PC-9 (cell line): ENCODE measurements at places on chromosomes 16 and 17.
A peak's percentile ranks its signal among the peaks of the same experiment; 100 is the strongest.

GRCh38 chr16:69166946-69167930 is 19.7 kb upstream of the SNTB2 start:
- no peak for DNase-seq

DNA sequence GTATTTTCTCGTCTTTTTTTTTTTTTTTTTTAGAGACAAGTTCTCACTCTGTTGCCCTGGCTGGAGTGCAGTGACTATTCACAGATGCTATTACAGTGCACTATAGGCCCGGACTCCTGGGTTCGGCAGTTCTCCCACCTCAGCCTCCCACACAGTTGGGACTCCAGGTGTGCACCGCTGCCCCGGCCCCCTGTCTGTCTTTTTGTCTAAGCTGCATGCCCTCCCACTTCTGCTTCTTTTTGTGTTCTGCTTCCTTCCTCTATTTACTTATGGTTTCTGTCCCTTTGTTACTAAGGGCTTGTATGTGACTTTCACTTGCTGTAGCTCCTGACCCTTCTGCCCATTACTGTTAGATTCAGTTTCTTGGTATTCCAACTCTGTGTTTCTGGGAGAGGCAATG is 20.5 kb downstream of the SLC7A6 start:
- DNase-seq, result no peak

DNA sequence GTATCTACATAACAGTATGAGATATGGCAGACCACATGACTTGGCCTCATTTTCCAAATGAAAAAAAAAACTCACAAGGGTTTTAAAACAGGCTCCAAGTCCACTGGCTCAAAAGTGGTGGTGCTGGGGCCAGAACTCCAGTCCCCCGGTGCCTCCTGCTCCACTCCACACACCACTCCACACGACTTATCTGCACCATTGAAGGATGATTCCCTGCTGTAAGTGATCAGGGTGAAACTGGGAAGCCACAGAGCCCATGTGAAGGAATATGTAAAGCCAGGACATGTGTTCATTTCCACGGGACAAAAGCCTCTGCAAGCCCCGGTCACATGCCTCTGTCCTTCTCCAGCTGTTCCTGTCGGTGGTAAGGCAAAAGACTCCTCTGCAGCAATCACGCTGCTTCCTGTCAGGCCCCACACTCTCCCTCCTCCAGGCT is 97.2 kb downstream of the ZNF18 start:
- DNase-seq, result no peak

GRCh38 chr16:28139530-28139929 is 72.2 kb downstream of the XPO6 start:
- DNase-seq, result no peak

DNA sequence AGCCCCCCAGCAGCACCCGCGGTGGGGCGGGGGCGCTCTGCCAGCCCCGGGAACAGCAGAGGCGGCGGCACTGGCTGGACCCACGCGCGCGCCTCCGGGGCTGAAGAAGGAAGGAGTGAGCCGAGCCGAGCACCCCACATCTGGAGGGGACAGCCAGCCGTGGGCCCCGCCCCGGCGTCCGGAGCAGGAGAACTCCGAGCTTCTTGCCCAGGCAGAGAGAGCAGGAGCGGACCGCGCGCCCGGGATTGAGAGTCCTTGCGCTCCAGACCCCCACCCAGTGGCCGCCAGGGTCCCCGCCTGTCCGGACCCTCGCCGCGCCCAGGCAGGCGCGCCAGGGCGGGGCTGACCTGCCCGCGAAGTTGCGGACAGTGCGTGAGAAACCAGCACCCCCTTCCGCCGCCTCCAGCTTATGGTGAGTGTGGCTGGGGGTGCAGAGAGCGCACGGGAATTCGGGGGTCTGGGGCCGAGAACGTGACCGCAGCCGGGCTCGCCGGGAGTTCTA is 921.9 kb upstream of the EEF2KMT start:
- no peak for DNase-seq

- no peak for DNase-seq
These were observed 11.9 kb downstream of the CLEC19A start for GRCh38 chr16:19297454-19297853.

DNA sequence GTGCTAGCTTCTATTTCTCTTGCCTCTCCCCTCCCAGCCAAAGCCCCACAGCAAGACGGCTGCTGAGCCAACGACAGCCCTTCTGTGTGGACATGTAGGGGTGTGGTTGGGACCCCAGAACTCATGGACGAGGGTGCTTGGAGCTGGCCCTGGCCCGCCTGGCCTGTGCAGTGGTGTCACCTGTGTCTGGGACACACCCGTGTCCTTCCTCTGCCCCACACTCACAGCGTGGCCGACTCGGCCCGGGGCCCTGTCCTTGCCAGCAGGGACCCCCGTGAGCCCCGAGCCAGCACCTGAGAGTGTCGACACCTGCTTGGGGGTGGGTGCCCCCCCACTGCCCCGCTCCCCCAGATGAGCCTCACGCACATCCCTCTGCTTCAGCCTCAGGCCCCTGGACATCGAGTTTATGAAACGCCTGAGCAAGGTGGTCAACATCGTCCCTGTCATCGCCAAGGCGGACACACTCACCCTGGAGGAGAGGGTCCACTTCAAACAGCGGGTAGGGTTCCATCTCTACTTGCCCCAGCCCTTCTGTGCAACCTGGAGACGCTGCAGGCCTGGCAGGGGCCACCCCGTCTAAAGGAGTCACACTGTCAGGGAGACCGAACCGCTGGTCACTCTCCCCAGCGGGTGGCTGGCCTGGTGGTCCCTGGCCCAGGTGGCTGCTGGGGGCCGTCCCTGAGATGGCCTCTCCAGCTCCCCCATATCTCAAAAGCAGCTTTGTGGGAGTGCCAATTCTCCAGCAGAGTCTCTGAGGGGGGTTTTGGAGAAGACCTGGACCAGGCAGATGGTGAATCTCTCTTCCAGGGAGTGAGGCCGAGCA is 349.8 kb downstream of the SEC14L1 start:
- DNase-seq, result no peak

DNA sequence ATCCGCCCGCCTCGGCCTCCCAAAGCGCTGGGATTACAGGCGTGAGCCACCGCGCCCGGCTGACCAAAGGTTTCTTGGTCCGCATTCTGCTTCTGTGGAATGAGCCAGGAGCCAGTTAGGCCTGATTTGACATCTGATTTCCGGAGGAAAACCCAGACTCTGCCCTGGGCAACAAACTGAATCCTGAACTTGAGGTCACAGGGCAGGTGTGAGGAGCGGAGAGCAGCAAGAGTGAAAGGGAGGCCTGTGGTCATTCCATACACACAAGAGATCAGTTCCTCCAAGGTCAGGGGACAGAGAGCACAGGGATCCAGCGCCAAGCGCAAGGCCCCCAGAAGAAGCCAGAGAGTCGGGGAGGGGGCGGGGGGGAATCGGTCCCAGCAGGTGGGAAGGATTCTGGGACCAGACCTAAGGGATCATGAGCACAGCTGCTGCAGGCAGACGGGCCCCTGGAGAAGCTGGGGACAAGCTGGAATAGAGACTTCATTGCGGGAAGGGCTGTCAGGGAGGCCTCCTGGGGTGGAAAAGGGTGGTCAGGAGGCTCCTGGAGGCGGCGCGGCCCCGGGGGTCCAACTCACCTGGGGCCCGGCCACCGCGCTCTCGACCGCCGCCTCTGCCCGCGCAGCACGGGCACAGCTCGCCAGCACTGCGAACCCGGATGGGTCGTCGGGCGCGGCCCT is 436 bp downstream of the SHPK start:
- peak; percentile 64 for DNase-seq

DNA sequence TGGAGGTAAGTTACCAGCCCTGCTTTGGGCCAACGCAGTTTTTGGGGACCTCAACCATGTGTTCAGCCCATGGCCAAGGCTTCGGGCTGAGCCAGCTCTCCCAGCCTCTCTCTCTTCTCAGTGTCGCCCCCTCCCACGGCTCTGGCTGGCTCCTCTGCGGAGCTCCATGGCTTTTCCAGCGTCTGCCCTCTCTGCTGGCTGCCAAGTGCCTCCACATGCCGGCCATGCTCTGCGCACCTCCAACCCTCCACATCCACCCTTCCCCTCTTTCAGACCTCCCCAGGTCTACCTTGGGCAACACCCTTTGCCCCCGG is 23.2 kb downstream of the COTL1 start:
- DNase-seq, result no peak

- no peak for DNase-seq
These were observed 56.5 kb downstream of the YWHAE start for GRCh38 chr17:1343554-1343953.

- DNase-seq, result no peak
These were observed 21.1 kb downstream of the ARHGAP27 start for GRCh38 chr17:45411348-45412105.

DNA sequence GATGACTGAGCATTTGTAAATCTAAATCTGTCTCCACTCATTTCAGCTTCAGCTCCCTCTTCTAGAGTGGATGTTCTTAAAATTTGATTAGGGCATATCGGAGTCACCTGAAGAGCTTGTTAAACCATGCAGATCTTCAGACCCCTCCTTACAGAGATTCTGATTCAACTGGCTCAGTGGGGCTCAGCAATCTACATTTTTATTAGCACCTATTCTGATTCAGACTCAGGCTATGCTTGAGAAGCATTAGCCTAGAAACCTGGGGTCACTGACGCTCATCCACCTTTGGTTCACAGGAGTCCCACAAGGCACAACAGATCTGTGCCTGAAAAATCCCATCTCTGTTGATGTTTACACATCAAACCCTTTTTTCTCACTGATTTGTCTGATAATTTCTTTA is 365.6 kb downstream of the GRIN2A start:
- DNase-seq, result no peak

DNA sequence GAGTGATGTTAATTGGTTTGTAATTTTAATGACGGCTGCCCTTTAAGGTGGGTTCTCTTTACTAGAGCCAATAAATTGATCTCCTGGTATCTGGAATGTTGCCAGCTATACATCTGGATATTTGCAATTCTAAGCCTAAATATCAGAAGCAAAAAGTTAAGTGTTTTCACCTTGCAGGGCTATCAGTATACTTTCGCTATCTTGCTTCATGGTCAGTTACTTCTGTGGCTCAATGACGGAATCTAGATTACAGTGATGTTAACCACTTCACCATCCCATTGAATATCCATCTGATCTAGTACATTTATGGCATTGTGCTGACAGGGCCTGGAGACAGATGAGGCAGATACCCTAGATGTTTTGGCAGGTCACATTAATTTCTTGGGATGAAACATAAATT is 28.3 kb downstream of the CCL4 start:
- no peak for DNase-seq

DNA sequence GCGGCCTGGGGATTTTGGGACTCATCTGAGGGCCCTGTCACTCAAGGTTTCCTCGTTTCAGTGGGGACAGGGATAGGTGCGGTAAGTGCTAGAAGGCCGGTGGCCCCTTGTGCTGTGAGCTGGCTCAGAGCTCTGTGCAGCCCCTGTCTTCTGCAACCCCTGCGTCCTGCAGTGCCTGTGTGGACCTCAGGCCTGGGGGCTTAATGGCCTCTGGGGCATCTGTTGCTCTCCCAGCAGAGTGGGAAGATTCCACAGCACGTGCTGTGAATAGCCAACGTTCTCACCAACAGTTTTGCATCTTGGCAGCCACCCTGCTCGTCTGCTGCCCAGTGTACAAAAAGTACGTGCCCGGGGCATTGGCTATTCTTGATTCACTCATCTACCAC is 4.9 kb downstream of the FOXC2 start:
- DNase-seq, result no peak

- no peak for DNase-seq
These were observed 46.2 kb downstream of the MYH3 start for GRCh38 chr17:10610884-10611283.

GRCh38 chr16:27772093-27772825 is 222.3 kb downstream of the KATNIP start:
- DNase-seq, result no peak
